Pons (tissue), 1 donor: ENCODE measurements at places on chromosomes 6 and 20.

GRCh38 chr20:21053002-21053762 lies 53.0 kb downstream of the LINC00237 start:
- peak; percentile 43 for DNase-seq

- DNase-seq: no peak
Observed at GRCh38 chr6:23390221-23390620, 735.8 kb upstream of the NRSN1 start.

GRCh38 chr20:47334022-47334551 lies 22.4 kb downstream of the ZMYND8 start:
- DNase-seq: peak; percentile 83

DNA sequence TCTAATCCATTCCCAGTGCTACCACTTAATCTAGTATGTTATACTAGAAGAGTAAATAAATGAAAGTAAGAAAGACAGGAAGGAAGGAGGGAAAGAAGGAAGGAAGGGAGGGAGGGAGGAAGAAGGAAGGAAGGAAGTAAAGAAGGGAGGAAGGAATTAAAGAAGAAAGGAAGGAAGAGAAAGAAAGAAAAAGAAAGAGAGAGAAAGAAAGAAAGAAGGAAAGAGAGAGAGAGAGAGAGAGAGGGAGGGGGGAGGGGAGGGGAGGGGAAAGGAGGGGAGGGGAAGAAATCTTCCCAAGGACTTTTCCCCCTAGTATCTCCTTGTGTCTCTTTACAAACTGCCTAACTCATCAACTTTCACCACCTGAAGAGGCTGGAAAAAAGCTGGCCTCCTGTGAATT lies 20.8 kb upstream of the MUC21 start:
- no peak for DNase-seq

GRCh38 chr6:36297051-36297450 lies 27.2 kb downstream of the PNPLA1 start:
- no peak for DNase-seq

DNA sequence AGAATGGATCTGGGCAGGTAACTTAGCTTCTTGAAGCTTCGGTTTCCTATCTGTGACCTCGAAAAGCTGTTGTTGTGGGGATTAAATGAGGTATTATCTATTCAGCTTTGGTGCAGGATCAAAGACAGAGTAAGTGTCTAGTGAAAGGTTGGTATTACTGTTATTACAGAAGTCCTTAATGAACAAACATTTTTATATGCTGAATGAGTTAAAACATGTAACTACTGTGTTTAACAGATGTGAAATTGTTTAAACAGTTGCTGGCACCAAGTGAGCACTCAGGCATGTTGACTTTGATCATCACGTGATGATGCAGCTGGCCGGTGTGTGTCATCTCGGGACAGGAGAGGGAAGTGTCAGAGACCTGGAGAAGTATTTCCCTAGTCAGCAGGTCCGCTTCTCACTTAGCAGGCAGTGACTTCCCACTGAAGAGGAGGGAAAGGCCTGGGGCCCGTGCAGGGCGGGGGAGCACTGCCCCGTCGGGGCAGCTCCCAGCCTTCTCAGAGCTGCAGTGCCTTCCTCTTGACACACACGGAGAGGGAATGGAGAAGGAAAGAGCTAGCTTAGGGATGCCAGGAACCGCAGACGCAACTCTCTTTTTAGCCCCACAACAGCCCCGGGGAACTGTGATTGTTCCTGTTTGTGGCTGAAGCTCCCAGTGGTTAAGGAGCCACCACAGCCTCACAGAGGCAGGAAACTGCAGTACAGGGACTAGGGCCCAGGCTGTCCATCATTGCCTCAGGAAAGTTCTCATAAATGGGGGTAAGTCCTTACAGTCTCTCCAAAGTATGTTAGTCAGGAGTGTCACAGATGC lies 18.0 kb downstream of the TUBB2A start:
- DNase-seq: peak; percentile 76

GRCh38 chr20:24910461-24910860 lies 38.6 kb upstream of the CST7 start:
- DNase-seq: no peak

- DNase-seq: no peak
Observed at GRCh38 chr6:45794465-45794864, 221.2 kb downstream of the CLIC5 start.

DNA sequence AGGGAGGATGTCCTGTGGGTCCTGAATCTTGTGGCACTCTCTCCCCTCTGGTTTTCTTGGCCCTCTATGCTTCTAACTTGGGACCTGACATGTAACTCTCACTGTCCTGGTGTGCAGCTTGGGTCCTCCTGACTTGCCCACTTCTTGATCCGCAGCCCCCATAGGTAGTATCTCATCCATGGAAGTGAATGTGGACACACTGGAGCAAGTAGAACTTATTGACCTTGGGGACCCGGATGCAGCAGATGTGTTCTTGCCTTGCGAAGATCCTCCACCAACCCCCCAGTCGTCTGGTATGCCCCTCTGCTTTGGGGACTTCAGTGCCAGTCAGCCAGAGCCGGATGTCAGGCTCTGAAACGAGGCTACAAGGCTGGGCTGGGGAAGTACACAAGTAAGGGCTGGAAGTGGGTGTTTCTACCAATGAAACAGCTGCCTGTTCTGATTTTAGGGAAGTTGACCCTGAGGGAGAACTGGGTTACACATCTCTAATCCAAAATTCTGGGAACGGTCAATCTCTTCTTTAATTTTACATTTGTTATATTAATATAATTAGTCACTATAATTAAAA lies 641 bp downstream of the DBNDD2 start:
- peak; percentile 76 for DNase-seq

GRCh38 chr6:114040871-114041270 lies 69.9 kb upstream of the HDAC2 start:
- DNase-seq: no peak

GRCh38 chr6:116165596-116165995 lies 39.7 kb upstream of the COL10A1 start:
- no peak for DNase-seq

DNA sequence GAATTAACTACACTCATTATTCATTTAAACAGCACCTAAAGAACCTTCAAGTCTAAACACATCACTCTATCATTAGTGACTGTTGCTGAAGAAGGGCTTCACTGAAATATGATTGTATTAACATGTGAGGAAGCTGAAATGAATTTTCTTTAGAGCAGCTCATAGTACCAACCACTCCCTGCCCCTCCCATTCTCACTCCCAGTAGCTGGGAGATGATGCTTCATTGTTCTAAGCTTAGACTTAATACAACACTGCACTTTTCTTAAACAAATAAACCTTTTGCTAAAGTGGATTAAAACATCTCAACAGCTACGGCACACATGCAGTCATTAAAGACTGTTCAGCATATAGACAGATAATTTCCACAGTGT lies 63.1 kb downstream of the ATXN1 start:
- DNase-seq: peak; percentile 73

DNA sequence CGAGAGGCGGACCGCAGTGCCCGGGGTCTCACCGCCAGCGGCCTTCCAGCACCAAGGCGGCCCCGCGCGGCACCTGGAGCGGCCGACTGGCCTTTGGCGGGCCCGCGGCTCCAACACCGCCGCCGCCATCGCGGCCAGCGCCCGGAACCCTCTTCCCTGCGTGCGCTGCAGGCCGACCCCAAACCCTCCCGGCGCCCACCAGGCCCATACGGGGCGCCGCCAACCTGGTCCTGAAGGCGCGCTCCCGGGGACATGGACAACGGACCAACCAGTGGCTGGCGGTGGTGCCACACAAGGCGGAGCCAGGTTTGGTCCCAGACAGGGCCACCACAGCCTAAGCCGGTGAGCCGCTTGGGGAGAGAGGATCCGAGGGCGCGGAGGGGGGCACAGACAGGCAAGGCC lies 1514.8 kb upstream of the DEFB115 start:
- DNase-seq: no peak

GRCh38 chr6:24911796-24912382 lies 23.9 kb downstream of the RIPOR2 start:
- DNase-seq: no peak

GRCh38 chr6:109720311-109720710 lies 29.2 kb downstream of the FIG4 start:
- no peak for DNase-seq

GRCh38 chr6:80976336-80976735 lies 776.1 kb downstream of the TENT5A start:
- DNase-seq: no peak

DNA sequence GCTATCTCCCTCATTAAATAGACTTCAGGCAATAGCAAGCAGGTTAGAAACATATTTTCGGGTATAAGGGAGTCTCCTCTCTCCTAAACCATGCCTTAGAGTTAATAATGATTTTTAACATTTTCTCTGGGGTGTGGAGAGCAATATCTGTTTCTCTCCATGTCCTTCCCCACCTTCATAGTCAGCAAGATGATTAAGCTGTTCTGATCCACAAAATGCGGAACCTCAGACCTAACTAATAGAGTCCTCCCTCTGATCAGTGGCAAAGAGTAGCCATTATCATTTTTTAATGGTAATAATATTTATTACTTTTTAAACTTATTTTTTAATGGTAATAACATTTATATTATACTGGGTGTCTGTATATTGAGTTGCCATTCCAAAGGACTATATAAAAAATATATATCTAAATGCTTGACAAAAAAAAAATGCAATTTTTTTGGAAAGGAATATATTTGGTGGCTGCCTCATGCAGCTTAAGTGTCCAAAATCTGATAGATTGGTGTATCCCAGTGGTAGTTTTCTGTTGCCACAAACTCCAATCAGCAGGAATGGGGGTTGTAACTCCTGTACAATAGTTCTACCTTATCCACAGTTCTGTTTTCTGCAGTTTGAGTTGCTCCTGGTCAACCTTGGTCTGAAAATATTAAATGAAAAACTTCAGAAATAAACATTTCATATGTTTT lies 14.0 kb upstream of the BTN3A2 start:
- DNase-seq: no peak

DNA sequence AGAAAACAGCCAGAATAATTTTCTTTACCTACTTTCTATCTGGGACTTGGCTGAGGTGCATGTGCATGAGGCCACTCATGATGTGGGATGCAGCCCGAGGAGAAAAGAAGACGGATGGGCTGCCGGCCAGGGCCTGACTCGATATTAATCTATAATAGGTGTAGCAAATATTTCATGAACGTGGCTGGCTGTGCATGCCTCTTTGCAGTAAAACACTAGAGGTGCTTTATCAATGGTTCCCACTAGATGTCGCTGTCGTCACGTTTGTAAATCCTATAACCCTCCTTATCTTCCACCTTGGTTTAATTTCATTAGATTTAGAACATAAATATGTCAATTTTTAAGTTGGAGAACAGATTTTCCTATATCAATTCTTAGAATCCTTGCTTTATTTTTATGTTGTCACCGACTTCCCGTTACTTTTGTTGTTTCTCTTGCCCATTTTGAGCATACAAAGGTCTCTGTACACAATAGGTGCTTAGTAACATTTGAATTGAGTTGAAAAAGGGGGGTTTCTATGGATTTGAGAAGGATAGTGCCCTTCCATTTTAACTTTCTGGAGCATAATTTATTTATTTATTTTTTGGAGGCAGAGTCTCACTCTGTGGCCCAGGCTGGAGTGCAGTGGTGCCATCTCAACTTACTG lies 19.6 kb upstream of the FERMT1 start:
- peak; percentile 75 for DNase-seq

- DNase-seq: no peak
Observed at GRCh38 chr6:81892891-81893290, 140.4 kb upstream of the TENT5A start.

DNA sequence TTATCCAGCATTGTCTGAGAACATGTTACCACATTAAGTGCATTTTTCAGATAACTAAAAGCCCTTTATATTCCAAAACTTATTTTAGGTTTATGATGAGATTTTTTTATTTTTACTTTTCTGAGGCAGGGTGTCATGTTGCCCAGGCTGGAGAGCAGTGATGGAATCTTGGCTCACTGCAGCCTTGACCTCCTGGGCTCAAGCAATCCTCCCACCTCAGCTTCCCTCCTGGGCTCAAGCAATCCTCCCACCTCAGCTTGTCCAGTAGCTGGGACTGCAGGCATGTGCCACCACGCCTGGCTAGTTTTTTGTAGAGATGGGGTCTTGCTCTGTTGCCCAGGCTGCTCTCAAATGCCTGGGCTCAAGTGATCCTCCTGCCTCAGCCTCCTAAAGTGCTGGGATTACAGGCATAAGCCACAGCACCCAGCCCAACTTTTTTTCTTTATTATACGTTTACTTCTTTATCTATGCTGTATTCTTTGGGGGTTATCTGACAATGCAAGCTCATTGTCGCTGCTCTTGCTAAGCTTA lies 6.2 kb downstream of the DYNLT1 start:
- no peak for DNase-seq

GRCh38 chr6:158758451-158758860 lies 60.7 kb downstream of the EZR start:
- DNase-seq: no peak
